ENCODE measurements at places on chromosomes 11 and 22.

- no peak for DNase-seq
These were observed 4.3 kb upstream of the CHID1 start for GRCh38 chr11:914747-915501.

DNA sequence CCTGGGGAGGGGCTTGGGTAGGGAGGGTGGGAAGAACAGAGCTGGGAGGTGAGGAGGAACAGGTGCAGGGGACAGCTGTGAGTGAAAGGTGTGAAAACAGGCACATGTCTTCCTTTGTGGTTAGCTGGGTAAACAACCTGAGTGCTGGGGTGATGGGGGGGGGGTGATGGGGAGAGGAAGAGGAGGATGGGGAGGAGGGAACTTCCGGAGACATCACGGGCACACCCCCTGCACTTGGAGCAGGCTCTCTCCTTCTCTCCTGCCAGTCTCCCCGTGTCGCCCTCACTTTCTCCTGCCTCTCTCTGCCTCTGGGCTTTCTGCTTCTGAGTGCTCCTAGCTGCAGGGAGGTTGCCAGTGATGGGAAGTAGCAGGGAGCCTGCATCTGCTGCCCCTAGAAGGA lies 8.8 kb downstream of the CXCR5 start:
- no peak for DNase-seq

DNA sequence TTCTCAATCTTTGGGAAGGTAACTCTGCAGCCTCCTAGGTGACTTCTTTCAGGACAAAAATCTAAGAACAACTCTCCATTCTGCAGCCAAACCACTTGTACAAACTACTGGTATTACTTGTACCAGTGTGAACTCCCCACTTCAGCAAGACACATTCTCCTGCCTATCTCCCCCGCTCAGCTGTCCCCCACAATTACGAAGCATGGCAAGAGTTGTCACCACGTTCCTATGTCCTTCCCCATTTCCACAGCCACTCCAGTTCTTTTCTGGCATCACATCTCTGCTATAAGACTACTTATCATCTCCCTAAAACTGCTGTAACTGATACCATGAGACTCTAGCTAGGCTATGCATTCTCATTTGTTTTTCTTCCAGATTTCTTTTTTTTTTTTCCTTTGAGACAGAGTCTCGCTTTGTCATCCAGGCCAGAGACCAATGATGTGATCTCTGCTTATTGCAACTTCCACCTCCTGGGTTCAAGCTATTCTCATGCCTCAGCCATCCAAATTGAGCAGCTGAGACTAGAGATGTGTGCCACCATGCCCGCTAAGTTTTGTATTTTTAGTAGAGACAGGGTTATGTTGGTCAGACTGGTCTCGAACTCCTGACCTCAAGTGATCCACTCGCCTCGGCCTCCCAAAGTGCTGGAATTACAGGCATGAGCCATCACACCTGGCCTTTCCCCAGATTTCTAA lies 71.9 kb upstream of the CDON start:
- DNase-seq, result no peak

GRCh38 chr11:100632941-100633452 lies 54.1 kb upstream of the ARHGAP42 start:
- no peak for DNase-seq

GRCh38 chr22:25137577-25138525 lies 61.8 kb upstream of the CRYBB3 start:
- DNase-seq, result no peak

- DNase-seq, result no peak
These were observed 31.0 kb downstream of the CADM1 start for GRCh38 chr11:115473167-115473566.

GRCh38 chr11:107583629-107584195 lies 7.2 kb upstream of the ELMOD1 start:
- DNase-seq, result no peak
